ENCODE measurements at places on chromosomes 7 and 10.

DNA sequence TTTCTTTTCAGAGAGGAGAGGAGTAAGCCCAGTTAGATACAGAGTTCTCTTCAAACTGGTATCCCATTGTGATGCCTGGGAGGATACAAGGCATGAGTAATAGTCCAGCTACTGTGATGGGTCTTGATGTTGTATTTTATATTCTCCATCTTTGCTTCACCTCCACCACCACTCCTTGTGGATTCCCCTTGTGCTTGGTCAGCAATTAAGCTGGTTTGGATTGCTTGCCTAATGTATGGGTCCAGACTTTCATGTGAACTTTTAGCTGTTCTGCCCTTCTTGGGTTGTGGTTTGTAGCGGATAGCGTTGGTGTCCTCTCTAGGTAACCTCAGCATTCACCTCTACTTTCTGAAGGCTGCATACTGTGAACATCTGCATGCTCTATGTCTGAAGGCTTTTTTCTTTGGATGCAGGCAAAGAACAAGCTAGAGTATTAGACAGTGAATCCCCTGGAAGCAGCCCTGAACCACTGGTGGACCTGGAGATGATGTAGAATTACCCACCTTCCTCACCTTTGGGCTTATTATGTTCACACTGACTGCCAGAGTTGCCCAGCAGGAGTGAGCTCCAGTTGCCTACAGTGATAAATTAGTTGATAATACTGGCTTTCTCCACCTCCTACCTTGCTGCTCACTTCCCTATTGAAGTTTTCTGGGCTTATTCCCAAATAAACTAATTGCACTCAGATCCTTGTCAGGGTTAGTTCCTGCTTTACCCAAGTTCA lies 126.5 kb upstream of the MTPN start:
- DNase-seq: no peak

GRCh38 chr10:71636588-71636987 lies 83.0 kb downstream of the C10orf105 start:
- DNase-seq: no peak

- no peak for DNase-seq
These were observed 625.4 kb upstream of the FOXK1 start for GRCh38 chr7:4056552-4057288.

DNA sequence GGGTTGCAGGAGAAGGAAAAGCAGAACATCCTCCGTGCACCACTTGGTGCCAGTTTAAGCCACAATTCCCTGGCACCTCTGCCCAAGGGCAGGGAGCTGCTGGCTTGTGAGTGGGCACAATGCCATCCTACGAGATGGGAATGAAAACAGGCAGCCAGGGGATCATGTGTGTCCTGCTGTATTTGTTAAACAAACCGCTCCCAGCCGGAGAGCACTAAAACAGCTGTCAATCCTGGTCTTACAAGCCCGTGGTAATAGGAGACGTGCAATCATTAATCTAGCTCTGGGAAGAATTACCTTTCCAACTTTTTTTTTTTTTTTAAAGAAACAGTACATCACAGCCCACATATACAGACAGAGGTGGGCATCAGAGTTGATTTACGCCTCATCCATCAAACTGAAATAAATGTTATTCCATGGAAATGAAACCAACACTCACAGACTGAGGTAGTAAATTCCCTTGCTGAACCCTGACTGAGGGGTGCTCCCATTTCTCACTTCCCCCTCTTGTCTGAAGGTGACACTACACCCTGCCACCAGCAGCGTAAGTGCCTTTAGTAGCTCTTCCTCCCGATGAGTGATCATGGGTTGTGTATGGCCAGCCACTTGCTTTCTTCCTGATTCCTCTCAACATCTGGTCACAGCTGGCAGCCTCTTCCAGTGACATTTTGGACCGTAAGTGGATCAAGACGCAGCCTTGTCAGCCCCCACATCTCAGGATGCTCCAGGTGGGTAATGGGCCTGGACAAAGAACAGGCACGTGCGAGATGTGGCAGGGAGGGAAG lies 143.8 kb downstream of the TEX36 start:
- no peak for DNase-seq

DNA sequence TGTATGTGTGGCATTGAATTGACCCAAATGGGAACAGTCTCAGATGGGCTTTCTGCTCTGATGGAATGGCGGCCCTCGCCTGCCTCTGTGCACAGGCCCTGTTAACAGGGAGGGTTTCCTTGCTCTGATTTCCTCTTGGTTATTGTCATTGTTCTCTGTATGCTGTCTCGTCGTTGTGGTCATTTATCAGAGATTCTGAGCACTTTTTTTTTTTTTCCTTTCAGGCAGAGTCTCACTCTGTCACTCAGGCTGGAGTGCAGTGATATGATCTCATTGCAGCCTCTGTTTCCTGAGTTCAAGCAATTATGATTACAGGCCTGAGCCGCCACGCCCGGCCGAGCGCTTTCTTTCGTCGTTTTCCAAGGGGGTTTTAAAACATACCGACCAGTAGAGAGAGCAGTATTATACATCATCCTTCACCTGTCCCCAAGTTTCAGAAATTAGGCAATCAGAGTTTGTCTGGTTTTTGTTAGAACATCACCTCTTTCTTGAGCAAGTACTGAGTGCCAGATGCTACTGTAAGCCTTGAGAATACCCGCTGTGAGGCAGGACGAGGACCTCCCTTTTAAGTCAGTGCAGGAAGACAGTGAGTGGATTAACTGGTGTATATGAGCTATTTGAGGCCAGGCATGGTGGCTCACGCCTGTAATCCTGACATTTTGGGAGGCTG lies 6.5 kb downstream of the CHST12 start:
- no peak for DNase-seq

GRCh38 chr10:109966961-109967738 lies 40.6 kb upstream of the ADD3 start:
- DNase-seq: no peak

- no peak for DNase-seq
These were observed 113.7 kb upstream of the PDLIM1 start for GRCh38 chr10:95404462-95404858.

DNA sequence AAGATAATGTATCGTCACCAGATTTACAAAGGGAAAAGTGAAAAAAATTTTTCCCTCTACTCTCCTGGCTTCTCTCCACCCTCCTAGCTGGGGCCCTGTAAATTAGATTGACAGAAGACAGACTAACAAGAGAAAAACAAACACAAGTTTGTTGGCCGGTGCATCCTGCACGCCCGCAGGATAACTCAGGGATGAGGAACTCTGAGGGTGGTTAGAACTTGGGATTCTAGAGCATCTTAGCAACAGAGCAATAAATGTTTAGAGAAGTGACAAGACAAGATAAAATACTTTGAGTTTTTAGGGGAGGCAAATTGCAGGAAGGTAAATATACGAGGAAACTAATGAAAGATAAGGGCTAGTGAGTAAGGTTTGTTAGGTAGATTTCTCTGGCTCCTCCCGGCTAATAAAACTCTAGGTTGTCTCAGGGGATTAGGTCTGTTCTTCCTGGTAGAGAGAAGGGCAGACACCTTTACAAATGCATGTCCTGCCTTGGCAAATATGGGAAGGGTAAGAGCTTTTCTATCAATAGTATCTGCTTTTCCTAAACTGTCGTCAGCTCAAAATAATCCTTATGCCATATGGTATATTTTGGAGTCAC lies 4.3 kb upstream of the UCN3 start:
- DNase-seq: no peak

GRCh38 chr10:24209946-24210491 lies 1.1 kb downstream of the KIAA1217 start:
- DNase-seq: no peak

DNA sequence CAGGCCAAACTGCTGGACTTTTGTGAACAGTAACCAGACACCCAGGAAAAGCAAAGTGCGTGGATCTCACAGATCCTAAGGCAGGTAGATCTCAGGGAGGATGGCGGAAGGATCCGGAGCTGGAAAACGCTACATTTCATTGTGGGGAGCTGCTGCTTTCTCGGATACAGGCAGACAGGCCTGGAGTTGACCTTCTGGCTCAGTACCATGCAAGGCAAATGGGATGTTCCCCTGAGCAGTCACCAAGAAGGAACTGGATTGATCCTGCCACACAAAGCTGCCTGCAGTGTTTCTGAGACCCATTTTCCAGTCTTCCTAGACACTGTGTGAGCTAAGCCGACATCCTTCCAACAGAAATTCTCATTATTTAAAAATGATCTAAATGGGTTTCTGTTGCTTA lies 65.5 kb downstream of the ZRANB1 start:
- no peak for DNase-seq

- no peak for DNase-seq
These were observed 75.1 kb downstream of the RELN start for GRCh38 chr7:103914147-103914899.

DNA sequence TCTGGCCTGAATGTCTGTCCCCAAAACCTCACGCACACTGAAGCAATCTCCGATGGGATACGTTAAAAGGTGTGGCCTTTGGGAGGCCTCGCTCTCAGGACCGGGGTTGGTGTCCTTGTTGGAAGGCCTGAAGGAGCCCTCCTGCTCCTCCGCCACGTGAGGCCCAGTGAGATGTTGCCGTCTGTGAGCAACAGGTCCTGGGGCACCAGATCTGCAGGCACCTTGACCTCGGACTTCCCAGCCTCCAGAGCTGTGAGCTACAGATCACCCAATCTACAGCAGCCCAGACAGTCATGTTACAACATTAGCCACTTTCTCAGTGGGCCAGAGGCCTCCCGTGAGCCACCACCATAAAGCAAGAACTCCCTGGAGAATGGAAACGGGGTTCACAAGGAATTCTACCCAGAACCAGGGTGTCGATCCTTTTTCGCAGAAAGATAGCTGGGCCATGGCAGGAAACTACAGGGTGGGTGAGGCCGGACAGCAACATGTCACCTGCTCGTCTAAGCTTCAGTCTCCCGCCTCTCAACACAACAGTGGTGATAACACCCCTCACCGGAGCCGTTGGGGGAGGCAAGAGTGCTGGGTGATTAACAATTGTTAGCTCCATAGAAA lies 87.0 kb downstream of the DIP2C start:
- no peak for DNase-seq

- no peak for DNase-seq
These were observed 459 bp downstream of the CYCS start for GRCh38 chr7:25124465-25125136.

DNA sequence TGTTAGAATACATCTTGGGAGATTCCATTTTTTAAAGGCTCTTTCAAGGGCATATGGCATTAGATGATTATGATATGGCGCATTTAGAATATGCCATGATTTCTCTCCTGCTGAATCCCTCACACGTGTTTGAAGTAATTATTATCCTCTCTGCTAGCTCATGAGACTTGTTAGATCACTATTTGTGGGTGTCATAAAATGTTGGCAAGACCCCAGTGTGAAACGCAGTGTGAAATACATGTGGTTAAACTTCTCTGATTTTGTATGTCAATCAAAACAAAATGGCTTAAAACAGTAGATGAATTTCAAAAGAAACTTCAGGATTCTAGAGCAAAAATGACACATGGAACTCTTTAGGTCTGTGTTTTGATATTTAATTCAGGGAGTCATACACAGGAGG lies 560.8 kb downstream of the AUTS2 start:
- no peak for DNase-seq

- DNase-seq: no peak
These were observed 138.6 kb downstream of the PPP1R17 start for GRCh38 chr7:31825576-31825975.

- no peak for DNase-seq
These were observed 65.1 kb downstream of the RGS10 start for GRCh38 chr10:119477444-119477843.

GRCh38 chr7:31065021-31065593 lies 13.0 kb downstream of the ADCYAP1R1 start:
- no peak for DNase-seq

- DNase-seq: no peak
These were observed 30.2 kb upstream of the ABI1 start for GRCh38 chr10:26890956-26891355.

DNA sequence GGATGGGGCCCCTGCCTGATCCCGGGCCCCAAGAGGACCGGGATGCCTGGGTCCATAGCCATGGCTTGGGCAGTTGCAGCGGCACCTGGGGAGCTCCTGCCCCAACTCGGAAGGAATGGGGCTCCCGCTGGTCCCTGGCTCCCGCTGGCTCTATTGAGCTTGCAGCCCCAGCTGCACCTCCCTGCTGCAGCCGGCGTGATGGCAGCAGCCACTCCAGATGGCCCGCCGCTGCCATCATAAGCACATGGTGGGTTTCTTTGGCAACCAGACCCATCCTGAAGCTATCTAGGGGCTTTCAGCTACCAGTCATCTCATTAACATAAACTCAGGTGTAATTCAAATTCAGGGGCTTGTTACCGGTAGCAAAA lies 11.1 kb upstream of the DNMBP start:
- DNase-seq: no peak

- DNase-seq: no peak
These were observed 4.1 kb downstream of the BLNK start for GRCh38 chr10:96267234-96267705.

DNA sequence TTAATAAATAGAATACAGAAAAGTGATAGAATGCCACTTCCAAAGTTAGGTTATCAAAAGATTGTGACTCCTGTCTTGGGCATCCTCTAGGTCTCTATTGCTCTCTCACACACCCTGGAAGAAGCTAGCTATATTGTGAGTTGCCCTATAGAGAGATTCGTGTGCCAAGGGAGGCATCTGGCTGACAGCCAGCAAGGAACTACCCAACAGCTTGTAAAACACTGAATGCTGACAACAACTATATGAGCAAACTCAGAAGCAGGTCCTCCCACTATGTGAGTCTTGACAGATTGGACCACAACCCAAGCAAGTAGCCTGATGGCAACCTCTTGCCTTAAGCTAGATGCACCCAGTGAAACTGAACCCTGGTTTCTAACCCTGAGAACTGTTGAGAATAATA lies 55.7 kb upstream of the CDK14 start:
- DNase-seq: no peak

DNA sequence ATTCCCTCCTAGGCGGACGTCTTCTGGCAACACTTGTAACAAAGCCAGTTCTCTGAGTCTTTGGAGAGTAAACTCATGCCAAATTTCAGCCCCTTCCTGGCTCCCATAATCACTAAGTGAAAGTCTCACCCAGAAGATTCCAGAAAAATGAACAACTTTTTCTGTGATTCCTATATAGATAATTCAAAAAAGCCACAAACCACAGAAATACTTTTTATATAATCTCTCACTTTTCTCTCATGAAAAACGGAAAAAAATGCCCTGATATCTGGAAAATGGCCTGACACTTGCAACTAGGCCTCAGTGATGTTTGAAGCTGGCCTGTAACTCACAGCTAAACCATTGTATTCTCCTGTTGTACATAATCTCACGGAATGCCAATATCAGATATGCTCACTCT lies 296.2 kb downstream of the HTR7 start:
- DNase-seq: no peak

GRCh38 chr10:132708441-132708840 lies 77.5 kb downstream of the NKX6-2 start:
- no peak for DNase-seq
